Activated CD4-positive, CD25-positive, alpha-beta regulatory T cell treated with anti-CD3 and anti-CD28 coated beads, Interleukin-2, amount 50 U/mL, for 72 hours (primary cell): ENCODE measurements at places on chromosomes 3 and 15.

GRCh38 chr3:112477891-112478290 is 21.4 kb downstream of the BTLA start:
- DNase-seq: no peak

- no peak for DNase-seq
Measured at GRCh38 chr3:107690522-107691138, 167.9 kb downstream of the BBX start.

DNA sequence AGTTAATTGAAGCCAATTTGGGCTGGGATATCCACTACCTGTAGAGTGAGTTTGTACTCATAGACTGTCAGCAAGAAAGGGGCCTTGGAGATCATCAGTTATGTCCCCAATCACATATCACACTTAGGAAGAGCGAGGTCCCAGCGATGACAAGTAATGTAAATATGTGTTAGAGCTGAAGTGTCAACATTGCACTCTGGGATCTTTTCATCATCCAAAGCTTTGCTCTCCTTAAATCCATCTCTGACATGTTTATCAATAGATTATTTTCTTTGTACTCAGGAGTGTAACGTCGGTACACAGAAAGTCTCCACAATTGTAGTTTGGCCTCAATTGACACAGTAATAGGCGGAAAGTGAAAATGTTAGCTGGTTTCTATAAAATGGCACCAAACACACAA is 113.7 kb upstream of the TPRG1 start:
- DNase-seq: no peak

DNA sequence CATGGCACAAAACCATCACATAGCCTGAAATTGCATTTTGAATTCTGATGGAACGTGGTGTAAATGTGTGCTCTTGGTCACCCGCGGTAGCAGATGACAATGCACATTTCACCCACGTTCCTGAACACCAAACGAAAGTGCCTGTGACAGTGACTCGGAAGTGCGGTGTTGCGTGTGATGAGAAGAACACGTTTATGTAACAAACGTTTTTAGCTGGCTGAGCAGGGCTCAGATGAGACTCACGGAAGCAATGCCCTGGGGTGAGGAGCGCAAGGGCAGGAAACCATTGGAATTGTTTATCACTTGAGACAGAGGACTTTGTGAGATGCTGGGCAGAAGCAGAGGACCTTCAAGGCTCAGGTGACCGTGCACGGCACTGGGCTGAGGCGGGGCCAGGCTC is 449.2 kb upstream of the CFAP20DC start:
- DNase-seq: no peak

GRCh38 chr3:464255-464654 is 267.7 kb downstream of the CHL1 start:
- DNase-seq: no peak

DNA sequence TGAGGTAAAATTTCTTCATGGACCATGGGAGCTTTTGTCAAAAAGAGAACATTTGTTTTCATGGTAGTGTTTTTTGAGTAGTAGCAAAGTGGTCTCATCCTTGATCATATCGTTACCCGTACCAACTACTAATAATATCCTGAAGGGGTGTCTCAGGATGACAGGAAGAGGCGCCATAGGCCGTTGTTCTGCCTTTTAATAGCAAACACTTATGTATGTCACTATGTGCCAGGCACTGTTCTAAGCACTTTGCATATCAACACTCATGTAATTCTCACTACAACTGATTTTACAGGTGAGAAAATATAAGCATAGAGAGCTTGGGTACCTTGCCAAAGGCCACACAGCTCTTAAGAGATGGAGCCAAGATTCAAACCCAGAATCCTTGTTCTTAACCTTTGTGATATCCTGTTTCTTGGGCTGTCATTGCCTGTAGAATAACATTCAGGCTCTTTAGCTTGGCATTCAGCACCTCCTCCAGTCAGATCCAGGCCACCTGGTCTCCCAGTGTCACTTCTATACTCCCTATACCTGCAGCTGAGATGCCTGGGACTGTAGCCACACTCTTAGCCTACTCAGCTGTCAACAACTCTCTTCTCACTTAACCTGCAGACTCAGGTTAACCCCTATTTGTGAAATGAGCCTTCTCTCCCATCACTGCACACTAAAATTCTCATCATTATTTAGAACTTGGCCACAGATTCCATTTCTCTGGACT is 113.7 kb downstream of the USP13 start:
- no peak for DNase-seq

DNA sequence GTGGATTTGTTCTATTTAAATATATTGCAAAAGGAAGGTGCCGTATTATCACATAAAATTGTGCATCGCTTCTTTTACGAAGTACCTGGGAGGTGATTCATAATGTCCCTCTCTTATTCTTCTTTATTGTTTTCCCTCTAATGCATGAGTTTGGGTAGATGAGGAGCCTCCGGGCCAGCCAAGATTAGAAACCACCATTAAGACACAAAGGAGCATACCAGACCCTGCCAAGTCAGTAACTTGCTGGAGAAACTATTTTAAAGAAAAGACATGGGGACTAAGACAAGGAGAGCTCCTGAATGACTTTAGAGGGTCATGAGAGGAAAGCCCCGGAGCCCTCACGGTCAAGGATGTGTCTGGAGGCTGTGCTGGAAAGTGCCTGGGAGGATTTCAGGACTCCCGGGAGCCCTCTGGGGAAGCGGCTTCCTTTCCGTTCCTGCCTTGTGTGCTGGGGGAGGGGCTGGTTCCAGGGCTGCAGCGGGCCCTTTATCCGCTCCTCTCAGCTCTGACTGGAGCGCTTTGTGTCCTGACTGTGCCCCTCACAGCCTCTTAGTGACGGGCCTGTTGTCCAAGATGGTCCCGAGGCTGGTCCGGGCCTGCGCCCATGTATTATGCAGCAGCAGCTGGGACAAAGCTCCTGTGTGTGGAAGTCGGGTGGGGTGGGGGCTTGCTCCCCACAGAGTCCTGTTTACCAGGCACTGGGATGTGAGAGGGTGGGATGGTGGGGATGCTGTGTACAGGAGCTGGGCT is 35.7 kb downstream of the CORO2B start:
- DNase-seq: no peak

DNA sequence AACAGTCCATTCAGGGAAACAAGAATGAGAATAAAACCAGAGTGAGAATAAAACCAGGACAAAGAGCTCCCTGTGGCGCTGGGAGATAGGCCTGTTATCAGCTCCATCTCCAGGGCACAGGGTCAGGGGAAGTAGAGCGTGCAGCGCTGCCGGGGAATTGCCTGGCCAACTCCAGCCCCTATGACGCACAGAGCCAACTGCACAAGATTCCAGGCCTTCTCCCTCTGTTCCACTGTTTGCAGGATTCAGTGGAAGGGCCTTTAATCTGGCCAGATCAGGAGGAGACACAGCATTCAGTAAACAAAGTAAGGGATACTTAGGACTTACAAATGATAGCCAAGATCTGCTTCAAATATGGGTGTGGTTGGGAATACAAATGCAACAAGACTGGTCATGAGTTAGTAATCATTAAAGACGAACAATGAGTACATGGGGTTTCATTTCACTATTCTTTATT is 49.4 kb downstream of the ITGB5 start:
- no peak for DNase-seq

GRCh38 chr3:63841704-63842103 is 21.9 kb downstream of the THOC7 start:
- DNase-seq: no peak

DNA sequence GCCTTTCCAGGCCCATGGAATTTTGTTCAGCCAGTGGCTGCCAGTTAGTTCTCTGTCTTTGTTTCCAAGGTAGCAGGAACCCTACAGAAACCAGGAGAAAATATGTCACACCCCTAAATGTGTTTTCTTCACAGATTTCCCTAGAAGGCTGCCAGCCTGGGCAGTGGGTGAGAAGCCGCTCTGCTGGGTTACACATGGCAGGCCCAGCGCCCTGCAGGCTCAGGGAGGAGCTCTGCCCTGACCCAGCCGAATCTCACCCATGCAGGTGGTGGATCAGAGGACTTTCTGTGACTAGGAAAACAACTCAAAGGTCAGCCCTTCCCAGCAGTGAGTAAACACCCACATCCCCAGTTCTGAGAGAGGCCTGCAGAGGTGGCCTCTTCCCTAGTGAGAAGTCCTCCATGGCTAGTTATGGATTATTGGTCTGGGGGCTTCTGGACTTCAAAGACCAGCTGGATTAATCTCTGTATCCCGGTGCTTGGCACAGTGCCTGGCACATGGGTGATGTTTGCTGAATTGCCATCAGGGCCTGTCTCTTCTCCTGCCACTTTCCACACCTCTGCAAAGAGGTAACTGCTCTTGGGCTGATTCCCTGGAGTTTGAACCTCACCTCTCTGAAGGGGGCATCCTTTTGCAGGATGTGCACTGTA is 34.7 kb upstream of the BDH1 start:
- no peak for DNase-seq

DNA sequence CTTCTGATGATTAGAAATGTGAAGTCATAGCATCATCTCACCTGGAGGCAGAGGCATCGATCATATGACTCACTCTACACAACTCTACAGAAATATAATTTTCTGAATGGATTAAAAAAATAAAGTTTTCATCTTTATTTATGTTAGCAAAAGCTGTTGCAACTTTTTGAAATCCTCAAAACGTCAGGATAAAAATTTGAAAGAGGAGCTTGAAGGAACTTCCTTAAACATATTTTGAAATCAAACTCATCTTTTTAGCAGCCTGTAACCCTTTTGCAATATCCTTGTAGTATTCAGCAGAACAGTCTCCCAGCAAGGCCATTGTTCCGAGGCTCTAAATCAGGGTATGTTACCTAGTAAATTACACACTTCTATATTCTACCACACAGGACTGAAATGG is 985.4 kb downstream of the PLOD2 start:
- DNase-seq: no peak

DNA sequence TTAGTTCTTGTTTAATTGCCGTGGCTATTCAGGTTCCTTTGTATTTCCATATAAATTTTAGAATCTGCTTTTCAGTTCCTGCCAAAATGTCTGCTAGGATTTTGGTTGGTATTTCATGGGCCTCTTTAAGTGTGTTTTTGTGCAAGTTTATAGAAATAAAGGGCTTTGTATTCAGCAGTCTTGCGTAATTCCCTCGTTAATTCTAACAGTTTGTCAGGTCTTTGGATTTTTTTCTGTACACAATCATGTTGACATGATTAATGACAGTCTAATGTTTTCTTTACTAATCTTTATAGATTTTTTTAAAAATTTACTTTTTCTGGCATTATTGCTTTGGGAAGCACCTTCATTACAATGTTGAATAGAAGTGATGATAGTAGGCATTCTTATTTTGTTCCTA is 120.9 kb downstream of the NEK11 start:
- DNase-seq: no peak

DNA sequence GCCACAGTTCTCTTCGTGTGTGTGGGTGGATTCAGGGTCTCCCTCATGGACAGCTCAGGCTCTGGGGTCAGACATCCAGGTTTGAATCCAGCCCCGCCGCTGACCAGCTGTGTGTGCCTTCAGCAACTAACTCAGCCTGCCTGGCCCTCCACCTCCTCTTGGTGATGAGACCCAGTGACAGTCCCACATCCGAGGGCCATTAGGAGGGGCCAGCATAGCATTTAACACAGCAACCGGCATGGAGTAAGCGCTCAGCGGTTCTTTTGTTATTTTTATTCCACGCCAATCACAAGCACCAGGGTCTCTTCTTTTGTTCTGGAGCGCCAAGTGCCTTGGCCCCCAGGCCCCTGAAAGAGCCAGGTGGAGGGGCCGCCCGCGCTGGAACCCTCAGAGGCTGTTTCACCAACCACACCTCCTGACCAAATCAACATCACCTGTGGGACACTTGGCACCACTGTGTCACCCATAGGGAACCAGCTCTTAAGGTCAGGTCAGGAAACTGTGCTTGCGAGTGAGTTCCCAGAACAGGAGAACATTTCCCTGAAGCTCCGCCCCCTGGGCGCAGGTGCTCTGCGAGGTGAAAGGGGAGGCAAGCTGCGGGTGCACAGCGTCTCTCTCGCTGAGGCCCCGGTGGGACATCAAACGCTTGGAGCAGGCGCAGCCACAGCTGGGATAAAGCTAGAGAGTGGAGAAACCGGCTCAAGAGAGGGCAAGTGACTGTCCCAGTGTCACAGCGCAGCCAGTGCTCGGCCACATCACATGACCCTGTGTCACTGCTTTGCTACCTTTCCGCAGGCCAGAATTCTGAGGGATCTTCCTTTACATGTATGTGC is 311.3 kb downstream of the UACA start:
- no peak for DNase-seq

- DNase-seq: no peak
Measured at GRCh38 chr15:80550908-80551260, 144.2 kb upstream of the ABHD17C start.

DNA sequence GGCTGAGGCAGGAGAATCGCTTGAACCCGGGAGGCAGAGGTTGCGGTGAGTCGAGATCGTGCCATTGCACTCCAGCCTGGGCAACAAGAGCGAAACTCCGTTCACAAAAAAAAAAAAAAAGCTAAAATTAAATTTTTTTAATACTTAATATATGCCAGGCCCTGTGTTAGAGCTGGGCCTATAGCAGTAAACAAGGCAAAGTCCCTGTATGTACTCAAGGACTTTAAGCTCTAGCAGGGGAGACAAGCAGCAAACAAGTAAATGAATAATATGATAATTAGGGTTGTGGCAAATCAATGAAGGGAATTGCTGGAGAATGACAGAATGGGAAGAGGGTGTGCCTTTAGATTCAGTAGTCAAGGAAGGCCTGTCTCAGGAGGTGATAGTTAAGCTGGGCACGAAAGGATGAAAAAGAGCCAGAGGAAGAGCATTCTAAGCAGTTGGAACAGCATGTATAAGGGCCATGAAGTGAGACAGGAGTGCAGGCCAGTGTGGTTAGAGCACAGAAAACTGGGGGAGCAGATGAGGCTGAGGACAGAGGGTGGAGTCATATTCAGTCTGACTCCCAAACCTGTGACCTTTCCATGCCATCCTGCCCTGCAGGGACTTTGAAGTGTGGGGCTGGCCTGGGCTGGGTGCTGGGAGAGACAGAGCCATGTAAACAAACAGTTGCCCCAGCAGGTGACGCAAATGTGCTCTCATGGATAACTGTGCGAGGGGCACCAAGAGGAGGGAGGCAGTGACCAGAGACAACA is 6.6 kb upstream of the RAF1 start:
- no peak for DNase-seq

- DNase-seq: no peak
Measured at GRCh38 chr15:99411234-99411633, 154.6 kb upstream of the MEF2A start.

DNA sequence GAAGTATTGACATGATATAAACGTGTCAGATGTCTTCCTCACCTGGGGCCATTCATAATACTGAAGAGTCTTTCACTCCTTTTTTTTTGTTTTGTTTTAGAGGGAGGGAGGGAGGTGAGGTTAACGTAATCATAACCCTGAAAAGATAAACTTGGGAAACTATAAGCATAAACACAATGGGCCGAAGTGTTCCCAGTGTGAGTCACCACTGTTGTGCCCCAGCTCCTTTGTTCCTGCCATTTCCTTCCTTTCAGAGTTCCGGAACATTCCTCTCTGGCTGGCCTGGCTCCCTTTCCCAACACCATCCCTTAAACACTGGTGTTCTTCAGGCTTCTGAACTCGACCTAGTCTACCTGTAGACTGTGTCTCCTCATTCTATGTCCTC is 18.6 kb downstream of the PLD1 start:
- DNase-seq: no peak

GRCh38 chr3:163576314-163576713 is 1502.0 kb downstream of the SI start:
- DNase-seq: no peak
